Liver (tissue), 10 donors: ENCODE measurements at places on chromosomes 4 and X. TPM values are rescaled to one million over a fixed set of nuclear protein-coding genes. Genes with fewer than 3 reads are reported as not detected.

- H3K4me3 ChIP-seq = no peak overlapping the region
- no peaks in the 10 kb centered on the region for H3K27me3 ChIP-seq
- no peaks in the 10 kb centered on the region for H3K36me3 ChIP-seq
- DNase-seq = no peak
These were observed 42.8 kb upstream of the CCSER1 start for GRCh38 chr4:90084277-90084966.

Gene HS3ST1
- 0.28 TPM for total RNA-seq

DNA sequence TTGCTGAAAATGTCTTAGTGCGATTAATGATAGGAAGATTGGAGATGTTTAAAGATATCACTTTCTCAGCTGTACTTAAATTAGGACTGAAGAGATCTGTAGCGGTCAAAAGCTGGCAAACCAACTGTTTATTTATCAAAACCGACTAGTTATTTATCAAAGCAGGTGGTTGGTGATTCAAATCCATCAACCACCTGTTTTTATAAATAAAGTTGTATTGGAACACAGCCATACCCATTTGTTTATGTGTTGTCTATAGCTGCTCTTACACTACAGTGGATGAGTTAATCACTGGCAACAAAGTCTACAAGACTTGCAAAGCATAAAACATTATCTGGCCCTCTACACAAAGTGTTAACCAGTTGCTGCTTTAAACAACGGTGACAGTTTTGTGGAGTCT is 76.8 kb downstream of the IL15 start:
- no peak overlapping the region for H3K4me3 ChIP-seq
- no peaks in the 10 kb centered on the region for H3K36me3 ChIP-seq
- no peaks in the 10 kb centered on the region for H3K27me3 ChIP-seq
- no peaks in the 10 kb centered on the region for H3K4me1 ChIP-seq
- H3K27ac ChIP-seq = no peak overlapping the region
- no peak for DNase-seq

DNA sequence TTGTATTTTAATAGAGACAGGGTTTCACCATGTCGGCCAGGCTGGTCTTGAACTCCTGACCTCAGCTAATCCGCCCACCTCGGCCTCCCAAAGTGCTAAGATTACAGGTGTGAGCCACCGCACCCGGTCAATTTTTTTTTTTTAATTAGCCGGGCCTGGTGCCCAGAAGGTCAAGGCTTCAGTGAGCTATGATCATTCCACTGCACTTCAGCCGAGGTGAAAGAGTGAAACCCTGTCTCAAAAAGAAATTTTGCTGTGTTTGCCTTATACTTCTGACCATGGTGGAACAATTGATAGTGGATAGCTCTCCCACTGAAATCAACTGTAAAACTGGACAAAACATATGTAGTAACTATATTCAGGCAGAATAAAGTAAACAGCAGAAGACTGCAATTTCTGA is 24.0 kb upstream of the SMIM14 start:
- no peaks in the 10 kb centered on the region for H3K4me1 ChIP-seq
- no peak overlapping the region for H3K27ac ChIP-seq
- no peaks in the 10 kb centered on the region for H3K36me3 ChIP-seq
- no peak for DNase-seq

Gene PCDH18
- 7.7 TPM for total RNA-seq

- no peak overlapping the region for H3K4me3 ChIP-seq
- DNase-seq = no peak
- H3K4me1 ChIP-seq = no peaks in the 10 kb centered on the region
- H3K36me3 ChIP-seq = no peaks in the 10 kb centered on the region
- H3K27me3 ChIP-seq = no peaks in the 10 kb centered on the region
These were observed 386.5 kb downstream of the GPAT3 start for GRCh38 chr4:83922402-83922801.

DNA sequence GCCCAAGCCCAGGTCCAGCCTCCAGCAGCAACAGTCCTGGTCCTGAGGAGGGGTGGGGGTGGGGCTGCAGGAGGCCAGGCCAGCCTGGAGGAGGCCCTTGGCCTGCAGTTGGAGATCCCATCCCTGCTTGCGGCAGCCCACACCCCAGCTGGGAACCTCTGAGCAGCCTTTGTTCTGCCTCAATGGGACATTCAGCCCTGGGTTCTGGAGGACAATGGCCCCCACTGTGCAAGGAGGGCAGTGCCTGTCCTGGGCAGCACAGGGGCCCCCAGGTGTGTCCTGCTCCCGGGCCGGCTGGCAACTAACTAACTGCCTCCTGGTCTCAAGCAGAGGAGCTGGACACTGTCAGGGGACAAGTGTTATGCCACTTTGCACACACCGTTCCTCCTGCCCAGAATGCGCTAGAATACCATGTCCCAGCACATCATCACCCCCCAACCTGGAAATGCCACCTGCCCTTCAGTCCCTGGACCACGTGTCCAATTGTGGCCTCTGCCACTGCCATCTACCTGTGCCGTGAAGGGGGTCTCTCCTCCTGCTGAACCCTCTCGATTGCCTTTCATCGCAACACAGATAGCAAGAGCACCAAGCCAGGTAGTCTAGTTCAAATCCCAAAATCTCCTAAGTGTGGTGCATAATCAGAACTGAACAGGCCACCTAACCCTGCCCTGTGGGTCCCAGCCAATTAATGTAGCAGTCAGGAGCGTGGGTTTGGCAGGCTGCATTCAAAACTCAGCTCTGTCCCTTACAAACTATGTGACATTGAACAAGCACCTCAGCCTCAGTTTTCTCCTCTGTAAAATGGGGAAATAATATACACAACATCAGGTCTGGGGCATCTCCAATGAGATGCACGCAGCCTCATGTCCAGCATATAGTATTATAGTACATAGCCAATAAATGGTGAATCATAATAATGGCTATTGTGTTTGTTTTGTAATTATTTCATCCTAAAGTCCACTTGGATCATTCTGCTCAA is 8.8 kb downstream of the PPP2R2C start:
- H3K4me3 ChIP-seq = no peak overlapping the region
- peak; percentile 29 for DNase-seq
- H3K4me1 ChIP-seq = no peaks in the 10 kb centered on the region

Gene HGFAC
- total RNA-seq = 23.3 TPM

DNA sequence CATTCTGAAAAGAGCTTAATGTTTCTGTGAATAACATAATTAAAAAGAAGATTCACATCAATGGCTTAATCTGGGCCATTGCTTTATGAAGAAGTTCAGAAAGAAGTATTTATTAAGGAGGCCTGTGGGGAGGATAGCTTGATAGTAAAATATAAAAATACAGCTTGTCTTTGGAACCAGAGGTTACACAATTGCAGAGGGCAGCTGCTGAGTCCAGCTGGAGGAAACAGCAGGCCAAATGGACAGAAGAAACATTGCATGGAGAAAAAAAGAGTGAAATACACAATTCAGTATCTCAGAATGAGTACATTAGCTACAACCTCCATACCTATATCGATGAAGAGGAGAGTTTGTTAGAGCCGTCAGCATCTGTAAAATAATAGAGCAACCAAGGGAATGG is 148.0 kb upstream of the NPY2R start:
- no peak overlapping the region for H3K27ac ChIP-seq
- H3K36me3 ChIP-seq = no peaks in the 10 kb centered on the region
- H3K4me3 ChIP-seq = no peak overlapping the region
- no peak for DNase-seq
- H3K27me3 ChIP-seq = no peaks in the 10 kb centered on the region

GRCh38 chr4:56460085-56460484 is 7.3 kb upstream of the SRP72 start:
- no peak overlapping the region for H3K4me3 ChIP-seq
- peaks cover 8% of the 10 kb centered on the region for H3K36me3 ChIP-seq
- H3K27ac ChIP-seq = no peak overlapping the region
- H3K27me3 ChIP-seq = no peaks in the 10 kb centered on the region
- no peaks in the 10 kb centered on the region for H3K4me1 ChIP-seq

Gene FAAH2
- 4.0 TPM for total RNA-seq

DNA sequence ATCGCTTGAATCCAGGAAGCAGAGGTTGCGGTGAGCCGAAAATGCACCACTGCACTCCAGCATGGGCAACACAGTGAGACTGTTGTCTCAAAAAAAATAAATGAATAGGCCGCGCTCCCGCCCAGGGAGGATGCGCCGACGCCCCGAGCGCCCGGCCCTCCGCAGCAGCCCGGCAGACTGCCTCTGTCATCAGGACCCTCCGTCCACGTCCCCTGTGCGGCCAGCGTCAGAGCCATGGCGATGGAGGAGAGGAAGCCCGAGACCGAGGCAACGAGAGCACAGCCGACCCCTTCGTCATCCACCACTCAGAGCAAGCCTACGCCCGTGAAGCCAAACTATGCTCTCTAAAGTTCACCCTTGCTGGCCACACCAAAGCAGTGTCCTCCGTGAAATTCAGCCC is 21.4 kb downstream of the LIAS start:
- no peaks in the 10 kb centered on the region for H3K36me3 ChIP-seq
- no peaks in the 10 kb centered on the region for H3K27me3 ChIP-seq
- no peak for DNase-seq
- no peak overlapping the region for H3K27ac ChIP-seq
- H3K4me1 ChIP-seq = no peaks in the 10 kb centered on the region

Gene XPNPEP2
- total RNA-seq = 2.1 TPM

DNA sequence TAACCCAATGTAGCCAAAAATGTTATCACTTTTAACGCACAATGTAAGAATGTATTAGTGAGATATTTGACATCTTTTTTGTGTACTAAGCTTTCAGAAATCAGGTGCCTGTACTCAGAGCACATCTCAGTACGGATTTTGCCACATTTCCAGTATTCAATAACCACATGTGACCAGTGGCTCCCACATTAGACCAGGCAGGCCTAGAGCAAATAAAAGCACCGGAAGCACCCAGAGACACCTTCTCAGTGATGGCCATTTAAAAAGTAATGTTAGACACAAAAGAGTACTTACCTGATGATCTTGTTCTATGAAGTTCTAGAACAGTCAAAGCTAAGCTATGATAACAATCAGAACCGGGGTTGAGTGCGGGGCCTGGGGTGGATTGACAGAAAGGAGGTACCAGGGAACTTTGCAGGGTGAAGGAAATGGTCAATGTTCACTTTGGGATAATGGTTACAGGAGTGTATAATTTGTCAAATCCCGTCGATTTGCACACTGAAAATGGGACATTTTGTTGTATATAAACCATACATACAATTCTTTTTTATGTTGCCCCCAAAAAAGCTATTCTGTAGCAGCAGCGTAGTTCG is 1.2 kb downstream of the CTPS2 start:
- H3K4me3 ChIP-seq = peak overlapping the region; percentile 84
- no peaks in the 10 kb centered on the region for H3K36me3 ChIP-seq
- no peak for DNase-seq
- H3K4me1 ChIP-seq = peaks cover 5% of the 10 kb centered on the region

Gene DNAAF6
- total RNA-seq = not detected

- no peak overlapping the region for H3K27ac ChIP-seq
- no peak for DNase-seq
- H3K4me1 ChIP-seq = no peaks in the 10 kb centered on the region
- no peaks in the 10 kb centered on the region for H3K36me3 ChIP-seq
- peaks cover 2% of the 10 kb centered on the region for H3K27me3 ChIP-seq
These were observed 1251.6 kb upstream of the AGA start for GRCh38 chr4:178693816-178694215.
